Lung (tissue), 17 donors: ENCODE measurements at places on chromosomes 7 and 10. TPM values are rescaled to one million over a fixed set of nuclear protein-coding genes. Genes with fewer than 3 reads are reported as not detected.

DNA sequence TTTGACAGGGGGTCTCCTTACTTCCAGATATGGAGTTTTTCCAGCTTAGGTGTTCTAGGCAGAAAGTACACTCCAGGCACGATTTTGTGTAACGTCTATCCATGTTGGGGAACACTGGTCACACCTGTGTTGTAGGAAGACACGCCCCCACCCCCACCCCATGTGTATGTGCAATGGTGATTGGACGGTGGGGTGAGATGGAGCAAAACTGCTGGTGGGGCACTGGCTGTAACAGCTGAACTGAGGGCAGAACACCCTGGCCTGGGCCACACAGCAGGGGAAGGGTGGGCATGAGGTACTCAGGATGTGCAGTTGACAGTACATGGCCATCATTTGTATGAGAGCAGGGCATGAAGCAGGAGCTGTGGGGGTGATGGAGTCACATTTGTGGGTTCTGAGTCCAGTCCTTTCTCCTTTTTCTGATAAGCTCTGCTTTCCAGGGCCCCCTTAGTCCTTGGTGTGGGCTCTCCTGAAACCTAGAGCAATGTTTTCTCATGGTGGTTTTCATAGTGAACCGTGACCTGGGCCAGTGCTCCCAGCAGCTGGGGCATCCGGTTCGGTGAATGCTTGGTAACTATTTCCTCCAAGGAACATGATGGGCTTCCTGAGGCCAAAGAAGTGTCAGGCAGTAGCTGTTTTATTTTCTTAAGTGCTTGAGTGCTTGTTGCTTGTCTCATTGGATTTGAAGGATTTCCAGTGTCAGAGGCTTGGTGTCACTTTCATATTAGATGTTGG lies 63.4 kb upstream of the AQP1 start:
- H3K36me3 ChIP-seq: peaks cover 4% of the 10 kb centered on the region
- no peaks in the 10 kb centered on the region for H3K4me1 ChIP-seq

GRCh38 chr10:30831426-30831825 lies 200.2 kb downstream of the ZNF438 start:
- peaks cover 23% of the 10 kb centered on the region for H3K4me1 ChIP-seq
- H3K27ac ChIP-seq: no peak overlapping the region
- no peak overlapping the region for H3K4me3 ChIP-seq
- DNase-seq: no peak
- H3K27me3 ChIP-seq: no peaks in the 10 kb centered on the region
- no peaks in the 10 kb centered on the region for H3K36me3 ChIP-seq

DNA sequence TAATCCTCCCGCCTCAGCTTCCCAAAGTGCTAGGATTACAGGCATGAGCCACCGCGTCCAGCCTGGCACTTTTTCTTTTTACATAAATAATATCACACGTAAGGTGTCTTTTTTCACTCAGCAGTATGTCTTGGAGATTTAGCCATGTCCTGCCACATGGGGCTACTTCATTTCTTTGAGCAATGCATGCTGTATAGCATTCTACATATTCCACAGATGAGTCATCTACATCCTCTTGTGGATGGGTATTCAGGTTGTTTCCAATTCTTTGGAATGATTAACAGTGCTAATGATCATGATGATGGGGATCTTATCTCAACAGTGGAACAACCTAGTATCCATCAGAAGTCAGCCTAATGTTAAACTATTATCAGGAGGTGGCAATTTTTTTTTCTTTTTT lies 50.8 kb downstream of the ZNF503 start:
- no peaks in the 10 kb centered on the region for H3K36me3 ChIP-seq
- no peak for DNase-seq
- no peak overlapping the region for H3K4me3 ChIP-seq
- no peaks in the 10 kb centered on the region for H3K27me3 ChIP-seq
- H3K27ac ChIP-seq: no peak overlapping the region
- no peaks in the 10 kb centered on the region for H3K4me1 ChIP-seq

Gene RASA4
- 21.0 TPM for total RNA-seq

DNA sequence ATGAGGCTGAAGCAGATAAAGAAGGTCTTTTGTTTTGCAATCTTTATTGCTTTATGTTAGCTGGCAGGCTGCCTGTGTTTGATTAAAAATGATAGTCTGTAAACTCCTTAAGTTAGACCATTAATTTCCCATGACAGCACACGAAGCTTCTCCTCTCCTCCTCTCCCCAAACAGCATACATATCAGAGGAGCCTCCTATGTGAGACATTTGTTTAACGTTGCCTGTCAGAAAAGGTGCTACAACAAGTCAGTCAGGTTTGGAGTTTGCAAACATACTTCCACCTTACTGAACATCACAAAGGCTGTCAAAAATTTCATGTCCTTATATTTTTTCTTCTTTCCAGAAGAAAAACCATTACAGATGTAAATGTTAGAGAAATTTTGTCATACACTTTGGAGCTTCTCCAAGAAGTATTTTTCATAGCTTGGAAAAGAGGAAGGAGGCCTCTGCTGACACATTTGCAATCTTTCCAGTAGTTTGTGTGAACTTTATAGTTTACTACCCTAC lies 393.1 kb downstream of the EXOC4 start:
- no peaks in the 10 kb centered on the region for H3K4me1 ChIP-seq
- no peak overlapping the region for H3K27ac ChIP-seq
- no peak for DNase-seq
- H3K36me3 ChIP-seq: no peaks in the 10 kb centered on the region
- H3K4me3 ChIP-seq: no peak overlapping the region

DNA sequence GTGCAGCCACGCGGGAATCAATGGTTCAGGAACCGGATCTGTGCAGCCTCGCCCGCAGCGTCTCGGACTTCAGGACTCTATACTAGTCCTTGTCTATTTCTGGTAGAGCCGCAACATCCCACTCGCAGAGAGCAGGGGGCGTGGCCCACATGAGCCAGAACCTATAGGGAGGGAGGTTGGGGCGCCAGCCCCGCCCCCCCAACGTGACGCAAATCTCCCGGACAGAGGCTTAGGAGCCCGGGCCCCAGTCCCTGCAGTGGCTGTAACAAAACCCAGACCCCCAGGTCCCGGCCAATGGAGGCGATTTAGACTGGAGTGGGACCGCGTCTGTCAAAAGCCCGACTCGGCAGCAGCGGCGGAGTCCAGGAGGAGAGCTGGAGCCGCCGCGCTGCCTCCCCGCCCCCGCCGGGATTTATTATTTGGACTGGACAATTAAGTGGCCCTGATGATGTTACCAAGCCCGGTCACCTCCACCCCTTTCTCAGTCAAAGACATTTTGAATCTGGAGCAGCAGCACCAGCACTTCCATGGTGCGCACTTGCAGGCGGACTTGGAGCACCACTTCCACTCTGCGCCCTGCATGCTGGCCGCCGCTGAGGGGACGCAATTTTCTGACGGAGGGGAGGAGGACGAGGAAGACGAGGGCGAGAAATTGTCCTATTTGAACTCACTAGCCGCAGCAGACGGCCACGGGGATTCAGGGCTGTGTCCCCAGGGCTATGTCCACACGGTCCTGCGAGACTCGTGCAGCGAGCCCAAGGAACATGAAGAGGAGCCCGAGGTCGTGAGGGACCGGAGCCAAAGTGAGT lies at the start of gene NKX2-3:
NKX2-3 (plus strand) TSS at position 256 of the 809 bp plus-strand sequence; CDS start at position 446, 190 bp downstream.
- H3K36me3 ChIP-seq: no peaks in the 10 kb centered on the region
- H3K27me3 ChIP-seq: peaks cover 22% of the 10 kb centered on the region
- H3K27ac ChIP-seq: no peak within 1 kb of the TSS
- no peak within 1 kb of the TSS for H3K4me3 ChIP-seq
- DNase-seq: peak; percentile 72

Gene HOXA6
- 7.7 TPM for total RNA-seq

Gene SPDYE2B
- not detected for total RNA-seq

Gene ATG9B
- 2.8 TPM for total RNA-seq

Gene TSPAN13
- total RNA-seq: 143 TPM

Gene LRRD1
- total RNA-seq: 0.06 TPM

- no peak for DNase-seq
- no peak overlapping the region for H3K4me3 ChIP-seq
- peaks cover 36% of the 10 kb centered on the region for H3K4me1 ChIP-seq
- H3K36me3 ChIP-seq: no peaks in the 10 kb centered on the region
- H3K27ac ChIP-seq: no peak overlapping the region
These were observed 76.0 kb downstream of the GRK5 start for GRCh38 chr10:119283387-119283786.

- DNase-seq: no peak
- no peak overlapping the region for H3K27ac ChIP-seq
- H3K4me3 ChIP-seq: no peak overlapping the region
- H3K36me3 ChIP-seq: peaks cover 6% of the 10 kb centered on the region
These were observed 12.2 kb downstream of the LZTS2 start for GRCh38 chr10:101011517-101012423.

- no peak overlapping the region for H3K27ac ChIP-seq
- no peak for DNase-seq
- no peaks in the 10 kb centered on the region for H3K4me1 ChIP-seq
- H3K27me3 ChIP-seq: no peaks in the 10 kb centered on the region
These were observed 5.8 kb upstream of the PNLIPRP3 start for GRCh38 chr10:116421815-116422214.

DNA sequence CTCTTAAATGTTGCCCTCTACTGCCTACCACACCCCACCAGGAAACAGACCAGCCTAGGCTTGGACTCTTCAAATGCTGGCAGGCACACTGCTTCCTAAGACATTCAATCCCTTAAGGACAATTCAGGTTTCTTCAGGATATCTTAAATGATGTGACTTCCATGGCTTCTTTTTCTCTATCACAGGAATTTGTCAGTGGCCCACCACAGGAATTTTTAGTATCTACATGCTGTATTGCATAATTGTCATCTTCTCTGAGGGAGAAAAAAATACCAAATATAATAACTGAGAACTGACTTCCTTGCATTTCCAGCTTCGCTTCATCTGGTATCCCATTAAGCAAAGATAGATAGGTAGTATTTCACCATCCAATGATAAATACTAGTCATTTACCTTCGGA lies 129.3 kb downstream of the WNT2 start:
- peaks cover 3% of the 10 kb centered on the region for H3K4me1 ChIP-seq
- no peak overlapping the region for H3K27ac ChIP-seq
- DNase-seq: no peak
- H3K4me3 ChIP-seq: no peak overlapping the region

Gene TLX1
- not detected for total RNA-seq

DNA sequence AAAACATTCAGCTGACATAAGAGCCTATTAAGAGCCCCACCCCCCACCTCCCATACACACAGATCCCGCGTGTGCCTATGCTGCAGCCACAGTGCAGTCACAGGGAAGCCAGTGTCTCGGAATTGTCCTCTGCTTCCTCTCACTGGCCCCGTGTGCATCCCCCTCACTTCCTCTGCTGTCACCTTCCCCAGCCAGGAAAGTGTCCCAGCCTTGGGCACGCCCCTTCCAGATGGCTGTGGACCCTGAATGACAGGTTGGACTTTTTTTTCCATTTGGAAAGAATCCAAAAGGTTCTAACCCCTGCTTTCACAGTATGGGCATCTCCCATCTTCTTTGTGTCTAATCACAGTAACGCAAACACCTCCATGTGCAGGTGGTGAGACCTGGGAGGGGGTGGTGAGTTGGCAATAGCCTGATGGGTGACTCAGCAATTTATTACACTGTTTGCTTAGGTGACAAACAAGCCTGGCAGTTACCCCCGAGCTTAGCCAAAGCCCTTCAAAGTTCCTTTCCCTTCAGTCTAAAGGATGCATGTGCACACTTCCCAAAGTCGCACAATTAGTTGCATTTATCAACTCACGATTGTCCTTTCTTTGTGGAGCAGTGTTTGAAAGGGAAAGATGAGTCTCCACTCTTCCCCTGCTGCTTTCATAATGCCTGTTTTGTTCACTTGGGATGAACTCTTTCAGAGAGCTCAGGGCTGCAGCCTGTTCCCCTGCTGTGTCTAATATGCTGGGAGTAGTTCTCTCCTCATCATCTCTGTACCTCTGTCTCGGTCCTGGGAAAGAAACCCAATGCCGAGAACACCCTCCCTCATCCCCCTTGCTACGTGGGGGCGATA lies 67.5 kb upstream of the EFCAB10 start:
- no peak overlapping the region for H3K4me3 ChIP-seq
- H3K4me1 ChIP-seq: peaks cover 63% of the 10 kb centered on the region
- no peaks in the 10 kb centered on the region for H3K27me3 ChIP-seq
- H3K27ac ChIP-seq: no peak overlapping the region

Gene KCNIP2
- 3.1 TPM for total RNA-seq

DNA sequence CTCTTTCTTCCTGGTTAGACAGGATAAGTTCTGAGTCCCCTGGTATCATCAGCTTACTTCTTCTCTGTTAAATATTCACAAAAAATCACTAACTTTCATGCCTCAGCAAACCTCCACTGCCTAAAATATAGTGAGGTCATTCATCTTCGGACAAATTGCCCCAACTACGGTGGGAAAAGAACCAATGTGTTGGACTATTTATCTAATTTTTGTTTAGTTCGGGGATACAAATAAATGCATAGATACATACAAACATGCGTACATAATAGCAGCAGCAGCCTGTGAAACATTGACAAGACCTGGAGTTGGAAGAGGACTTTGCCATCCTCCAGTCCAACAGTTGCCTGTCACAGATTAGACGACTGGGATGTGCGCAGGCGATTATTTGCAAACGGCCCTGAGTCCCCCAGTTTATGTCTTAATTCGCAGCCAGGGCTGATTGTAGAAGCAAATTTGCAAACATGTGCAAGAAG lies 51.5 kb downstream of the EGFR start:
- DNase-seq: no peak
- H3K4me1 ChIP-seq: peaks cover 70% of the 10 kb centered on the region
- H3K27ac ChIP-seq: no peak overlapping the region
- H3K27me3 ChIP-seq: no peaks in the 10 kb centered on the region
- no peaks in the 10 kb centered on the region for H3K36me3 ChIP-seq
- H3K4me3 ChIP-seq: no peak overlapping the region

DNA sequence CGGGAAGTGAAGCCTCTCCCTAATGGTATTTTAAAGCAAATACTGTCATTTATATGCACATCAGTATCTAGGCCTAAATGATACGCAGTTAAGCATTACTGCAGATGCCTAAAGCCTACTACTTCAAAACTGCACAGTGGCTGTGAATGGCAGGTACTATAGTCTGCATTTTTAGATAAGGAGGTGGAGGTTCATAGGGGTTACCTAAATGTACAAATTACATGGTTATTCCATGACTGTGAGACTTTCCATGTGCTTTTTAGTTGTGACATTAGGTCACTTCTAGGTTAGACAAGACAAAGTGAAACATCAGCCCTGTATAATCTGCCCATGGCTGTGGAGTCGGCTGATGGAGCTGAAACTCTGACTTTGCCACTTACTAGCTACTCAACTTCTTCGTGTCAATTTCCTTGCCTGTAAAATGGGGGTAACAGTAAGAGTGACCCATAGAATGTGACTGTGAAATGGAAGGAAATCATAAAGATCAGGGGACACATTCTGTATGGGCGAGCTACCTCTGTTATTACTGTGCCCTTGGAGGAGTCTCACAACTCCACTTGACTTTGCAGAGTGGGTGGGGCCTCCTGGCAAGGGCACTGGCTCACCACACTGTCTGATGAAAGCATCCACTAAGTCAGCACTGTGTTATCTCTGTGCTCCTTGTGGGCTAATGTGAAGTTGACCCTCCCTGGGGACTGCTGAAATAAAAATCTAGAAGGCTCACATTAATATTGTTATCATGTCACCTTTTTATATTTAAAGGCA lies 239.4 kb downstream of the TNS3 start:
- H3K4me3 ChIP-seq: no peak overlapping the region
- no peak overlapping the region for H3K27ac ChIP-seq
- peaks cover 3% of the 10 kb centered on the region for H3K4me1 ChIP-seq
- peaks cover 17% of the 10 kb centered on the region for H3K36me3 ChIP-seq
- H3K27me3 ChIP-seq: no peaks in the 10 kb centered on the region
- no peak for DNase-seq

- no peaks in the 10 kb centered on the region for H3K4me1 ChIP-seq
- H3K27ac ChIP-seq: no peak overlapping the region
- peaks cover 79% of the 10 kb centered on the region for H3K36me3 ChIP-seq
These were observed 33.4 kb upstream of the AFAP1L2 start for GRCh38 chr10:114437473-114438292.
